ENCODE measurements at places on chromosomes 16 and 17.

GRCh38 chr16:50425648-50426047 lies 56.9 kb upstream of the BRD7 start:
- no peak overlapping the region for H3K4me3 ChIP-seq
- H3K4me1 ChIP-seq: no peaks in the 10 kb centered on the region
- no peaks in the 10 kb centered on the region for H3K36me3 ChIP-seq
- no peak overlapping the region for H3K27ac ChIP-seq

DNA sequence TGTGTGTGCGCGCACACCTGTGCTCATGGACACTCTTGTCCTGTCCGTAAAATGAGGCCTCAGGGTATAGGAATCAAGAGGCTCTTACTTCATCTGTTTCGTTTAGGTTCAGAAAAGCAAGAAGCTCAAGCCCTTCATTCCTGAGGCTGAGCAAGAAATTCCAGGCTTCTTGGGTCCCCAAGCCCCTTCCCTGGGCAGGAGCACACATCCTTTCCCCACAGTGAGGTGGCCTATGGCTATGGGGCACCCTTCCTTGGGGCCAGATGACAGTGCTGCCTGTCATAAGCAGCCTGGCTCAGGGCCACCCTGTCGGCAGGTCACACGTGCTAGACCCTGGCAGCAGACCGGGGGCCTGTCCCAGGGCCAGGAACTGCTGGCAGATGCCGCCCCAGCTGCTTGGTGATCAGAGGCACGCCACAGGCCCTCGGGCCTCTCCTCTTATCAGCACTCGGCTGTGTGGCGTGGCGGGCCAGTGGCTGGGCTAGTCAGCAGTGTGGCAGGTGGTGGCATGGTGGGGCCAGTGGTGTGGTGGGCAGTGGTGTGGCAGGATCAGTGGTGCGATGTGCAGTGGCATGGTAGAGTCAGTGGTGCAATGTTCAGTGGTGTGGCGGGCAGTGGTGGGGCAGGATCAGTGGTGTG lies 50.2 kb downstream of the NKD1 start:
- H3K27me3 ChIP-seq: no peaks in the 10 kb centered on the region
- no peak overlapping the region for H3K4me3 ChIP-seq
- no peaks in the 10 kb centered on the region for H3K36me3 ChIP-seq
- peak overlapping the region; percentile 85 for H3K27ac ChIP-seq
- peaks cover 53% of the 10 kb centered on the region for H3K4me1 ChIP-seq

DNA sequence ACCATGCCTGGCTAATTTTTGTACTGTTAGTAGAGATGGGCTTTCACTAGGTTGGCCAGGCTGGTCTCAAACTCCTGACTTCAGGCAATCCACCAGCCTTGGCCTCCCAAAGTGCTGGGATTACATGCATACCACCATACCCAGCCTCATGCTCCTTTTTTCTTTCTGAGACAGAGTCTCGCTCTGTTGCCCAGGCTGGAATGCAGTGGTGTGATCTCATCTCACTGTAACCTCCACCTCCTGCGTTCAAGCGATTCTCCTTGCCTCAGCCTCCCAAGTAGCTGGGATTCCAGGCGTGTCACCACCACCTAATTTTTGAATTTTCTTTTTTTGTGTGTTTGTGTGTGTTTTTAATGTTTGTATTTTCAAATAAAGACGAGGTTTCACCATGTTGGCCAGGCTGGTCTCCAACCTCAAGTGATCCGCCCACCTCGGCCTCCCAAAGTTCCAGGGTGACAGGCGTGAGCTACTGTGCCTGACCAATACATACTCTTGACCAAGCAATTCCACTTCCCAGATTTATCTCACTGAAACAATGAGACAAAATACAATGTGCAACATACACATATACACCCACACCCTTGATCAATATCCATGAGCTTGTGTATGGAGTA lies 5.0 kb downstream of the GRB2 start:
- peaks cover 9% of the 10 kb centered on the region for H3K4me1 ChIP-seq
- no peak overlapping the region for H3K4me3 ChIP-seq
- H3K27me3 ChIP-seq: no peaks in the 10 kb centered on the region
- H3K27ac ChIP-seq: no peak overlapping the region

DNA sequence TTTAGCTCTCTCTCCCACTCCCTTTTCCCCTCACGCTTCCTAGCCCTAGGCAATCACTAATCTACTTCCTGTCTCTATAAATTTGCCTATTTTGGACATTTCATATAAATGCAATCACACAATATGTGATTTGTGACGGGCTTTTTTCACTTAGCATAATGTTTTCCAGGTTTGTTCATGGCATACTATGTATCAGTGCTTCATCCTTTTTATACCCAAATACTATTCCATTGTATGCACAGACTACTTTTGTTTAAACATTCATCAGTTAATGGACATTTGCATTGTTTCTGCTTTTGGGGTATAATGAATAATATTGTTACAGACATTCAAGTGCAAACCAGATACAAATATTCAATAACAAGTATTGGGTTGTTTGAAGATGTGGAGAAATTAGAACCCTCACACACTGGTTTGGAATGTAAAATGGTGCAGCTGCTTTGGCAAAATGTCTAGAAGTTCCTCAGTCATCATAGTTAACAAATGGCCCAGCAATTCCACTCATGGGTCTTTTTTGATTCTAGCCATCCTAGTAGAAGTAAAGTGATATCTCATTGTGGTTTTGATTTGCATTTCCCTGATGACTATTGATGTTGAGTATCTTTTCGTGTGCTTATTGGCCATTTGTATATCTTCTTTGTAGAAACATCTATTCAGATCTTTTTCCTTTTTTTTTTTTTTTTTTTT lies 67.7 kb downstream of the TBX4 start:
- H3K36me3 ChIP-seq: no peaks in the 10 kb centered on the region
- H3K27ac ChIP-seq: no peak overlapping the region
- no peak for DNase-seq
- no peaks in the 10 kb centered on the region for H3K27me3 ChIP-seq
- no peaks in the 10 kb centered on the region for H3K4me1 ChIP-seq
- H3K4me3 ChIP-seq: no peak overlapping the region

- H3K27me3 ChIP-seq: no peaks in the 10 kb centered on the region
- no peaks in the 10 kb centered on the region for H3K4me1 ChIP-seq
- no peak for DNase-seq
- H3K27ac ChIP-seq: no peak overlapping the region
These were observed 70.3 kb downstream of the NFATC3 start for GRCh38 chr16:68155425-68155824.

DNA sequence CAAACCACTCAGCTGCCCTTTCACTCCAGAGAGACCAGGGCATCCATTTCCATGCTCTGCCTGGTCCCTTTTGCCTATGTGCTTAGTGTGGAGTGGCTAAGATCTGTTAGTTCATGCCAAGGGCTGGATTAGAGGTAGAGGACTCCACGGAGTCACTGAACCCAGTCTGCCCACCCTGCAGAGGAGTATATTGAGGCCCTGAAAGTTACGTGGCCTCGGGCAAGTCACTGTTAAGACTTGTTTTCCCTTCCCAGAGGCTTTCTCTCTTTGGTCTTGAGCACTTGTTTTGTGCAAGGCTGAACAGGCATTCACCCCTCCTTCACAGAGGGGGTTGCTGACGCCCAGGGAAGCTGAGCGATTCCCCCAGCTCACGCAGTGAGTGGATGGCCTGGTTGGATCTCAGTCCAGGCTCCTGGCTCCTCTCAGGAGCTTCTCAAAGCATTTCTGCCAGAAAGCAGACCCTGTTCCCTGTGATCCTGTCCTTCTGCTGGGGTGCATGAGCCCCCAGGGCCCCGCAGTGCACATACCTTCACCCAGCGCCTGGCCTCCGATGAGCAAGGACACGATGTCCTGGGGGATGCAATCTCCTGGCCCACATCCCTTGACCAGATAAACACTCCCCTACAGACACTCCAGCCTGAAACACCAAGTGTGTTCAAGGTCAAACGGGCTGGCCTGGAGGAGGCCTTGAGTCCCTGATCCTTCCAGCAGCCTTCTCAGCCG lies 153.4 kb upstream of the GSE1 start:
- H3K36me3 ChIP-seq: no peaks in the 10 kb centered on the region
- no peak overlapping the region for H3K4me3 ChIP-seq
- H3K27me3 ChIP-seq: no peaks in the 10 kb centered on the region
- peaks cover 21% of the 10 kb centered on the region for H3K4me1 ChIP-seq
- DNase-seq: no peak
- no peak overlapping the region for H3K27ac ChIP-seq

GRCh38 chr17:36732351-36732750 lies 131.0 kb downstream of the MRM1 start:
- no peaks in the 10 kb centered on the region for H3K4me1 ChIP-seq
- no peak overlapping the region for H3K4me3 ChIP-seq
- H3K27me3 ChIP-seq: no peaks in the 10 kb centered on the region

GRCh38 chr16:56075732-56076388 lies 115.4 kb upstream of the GNAO1 start:
- H3K4me3 ChIP-seq: no peak overlapping the region
- H3K27me3 ChIP-seq: no peaks in the 10 kb centered on the region
- no peak for DNase-seq
- no peaks in the 10 kb centered on the region for H3K36me3 ChIP-seq

GRCh38 chr17:39236450-39236927 lies 10.7 kb upstream of the STAC2 start:
- H3K36me3 ChIP-seq: no peaks in the 10 kb centered on the region
- no peak overlapping the region for H3K27ac ChIP-seq
- no peaks in the 10 kb centered on the region for H3K27me3 ChIP-seq
- peaks cover 15% of the 10 kb centered on the region for H3K4me1 ChIP-seq
- no peak overlapping the region for H3K4me3 ChIP-seq

DNA sequence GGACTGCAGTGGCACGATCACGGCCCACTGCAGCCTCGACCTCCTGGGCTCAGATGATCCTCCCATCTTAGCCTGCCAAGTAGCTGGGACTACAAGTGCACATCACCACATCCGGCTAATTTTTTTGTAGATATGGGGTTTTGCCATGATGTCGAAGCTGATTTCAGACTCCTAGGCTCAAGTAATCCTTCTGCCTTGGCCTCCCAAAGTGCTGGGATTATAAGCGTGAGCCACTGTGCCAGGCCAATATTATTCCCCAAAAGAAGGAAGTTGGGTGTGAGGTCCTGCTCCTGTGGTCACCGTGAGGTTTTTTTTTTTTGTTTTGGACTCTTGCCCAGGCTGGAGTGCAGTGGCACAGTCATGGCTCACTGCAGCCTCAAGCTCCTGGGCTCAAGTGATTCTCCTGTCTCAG lies 1.5 kb downstream of the AMZ2 start:
- DNase-seq: no peak
- H3K36me3 ChIP-seq: peaks cover 10% of the 10 kb centered on the region
- no peaks in the 10 kb centered on the region for H3K27me3 ChIP-seq
- H3K4me3 ChIP-seq: no peak overlapping the region
- peak overlapping the region; percentile 96 for H3K27ac ChIP-seq

DNA sequence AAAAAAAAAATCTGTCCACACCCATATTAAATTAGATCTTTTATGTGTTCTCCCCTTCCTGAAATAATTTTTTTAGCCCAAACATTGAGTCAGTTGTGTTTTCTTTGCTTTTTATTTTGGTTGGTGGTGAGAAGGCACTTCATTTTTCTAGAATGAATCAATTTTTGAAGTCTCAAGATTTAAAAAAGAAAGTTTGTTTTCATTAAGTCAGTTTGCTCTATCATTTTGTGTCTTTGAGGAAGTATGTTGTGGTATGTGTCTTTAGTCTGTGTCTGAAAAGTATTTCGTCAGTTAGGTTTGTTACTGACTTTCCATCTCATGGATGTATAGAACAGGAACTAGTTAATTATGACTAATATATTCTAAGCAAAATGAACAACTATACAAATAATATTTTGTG lies 3.8 kb downstream of the IGF2BP1 start:
- no peak overlapping the region for H3K4me3 ChIP-seq
- H3K36me3 ChIP-seq: no peaks in the 10 kb centered on the region
- no peak overlapping the region for H3K27ac ChIP-seq
- DNase-seq: no peak
- peaks cover 45% of the 10 kb centered on the region for H3K27me3 ChIP-seq

Measured in ascending aorta (tissue), 2 donors.